Neural progenitor cell (in vitro differentiated cells): ENCODE measurements at places on chromosomes 7 and 10. TPM values are rescaled to one million over a fixed set of nuclear protein-coding genes. Genes with fewer than 3 reads are reported as not detected.

DNA sequence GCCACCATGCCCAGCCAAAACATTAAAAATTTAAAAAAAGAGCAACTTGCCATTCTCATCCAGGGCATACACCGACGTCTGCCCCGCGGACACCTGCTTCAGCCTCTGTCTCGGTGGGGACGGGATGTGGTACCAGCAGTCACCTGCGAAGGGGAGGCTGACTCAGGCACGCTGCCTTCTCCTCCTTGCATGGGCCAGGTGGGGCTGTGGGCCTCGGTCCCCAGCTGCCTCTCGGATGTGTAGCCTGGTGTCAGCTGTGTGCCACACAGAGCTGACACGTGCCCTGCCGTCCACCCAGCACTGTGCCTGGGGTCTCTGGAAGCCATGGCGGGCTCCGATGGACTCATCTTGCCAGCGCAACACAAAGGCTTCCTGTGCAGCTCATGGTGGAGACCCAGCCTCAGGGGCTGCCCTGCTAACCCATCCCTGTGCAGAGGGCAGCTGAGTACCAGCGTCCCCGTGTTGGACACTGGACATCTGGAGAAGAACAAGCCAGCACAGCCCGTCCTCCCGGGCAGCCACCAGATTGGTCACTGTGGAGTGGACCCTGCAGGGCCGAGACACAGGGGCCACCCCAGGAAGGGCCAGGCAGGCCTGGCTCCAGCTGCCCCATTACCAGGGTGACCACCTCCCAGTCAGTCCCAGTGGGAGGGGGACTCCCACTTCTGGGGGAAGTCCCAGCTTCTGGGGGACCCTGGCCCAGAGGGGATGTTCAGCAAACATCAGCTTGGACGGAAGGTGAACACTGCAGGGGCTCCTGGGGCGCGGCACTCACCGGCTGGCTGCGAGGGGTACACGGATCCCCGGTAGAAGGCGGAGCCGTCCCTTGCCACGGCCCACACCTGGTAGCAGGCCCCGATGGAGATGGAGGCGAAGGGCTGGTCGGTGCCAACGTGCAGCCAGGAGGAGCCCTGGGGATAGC is 10.6 kb downstream of the BHLHA15 start:
- DNase-seq = no peak

- DNase-seq = peak; percentile 53
Measured at GRCh38 chr7:5429857-5430611, 6.4 kb upstream of the TNRC18 start.

Gene GJD4
- not detected in 2 replicates for total RNA-seq

Gene CLCN1
- not detected in 2 replicates for total RNA-seq

GRCh38 chr7:151244196-151244840 is 4.2 kb downstream of the SMARCD3 start:
- peak; percentile 76 for DNase-seq

- DNase-seq = no peak
Measured at GRCh38 chr10:71125749-71126107, 86.6 kb upstream of the UNC5B start.

GRCh38 chr10:79182781-79183467 is 114.2 kb downstream of the ZMIZ1 start:
- DNase-seq = no peak

- DNase-seq = no peak
Measured at GRCh38 chr10:126734015-126734414, 63.5 kb upstream of the C10orf90 start.
